ENCODE measurements at places on chromosomes 11 and 22. TPM values are rescaled to one million over a fixed set of nuclear protein-coding genes. Genes with fewer than 3 reads are reported as not detected.

DNA sequence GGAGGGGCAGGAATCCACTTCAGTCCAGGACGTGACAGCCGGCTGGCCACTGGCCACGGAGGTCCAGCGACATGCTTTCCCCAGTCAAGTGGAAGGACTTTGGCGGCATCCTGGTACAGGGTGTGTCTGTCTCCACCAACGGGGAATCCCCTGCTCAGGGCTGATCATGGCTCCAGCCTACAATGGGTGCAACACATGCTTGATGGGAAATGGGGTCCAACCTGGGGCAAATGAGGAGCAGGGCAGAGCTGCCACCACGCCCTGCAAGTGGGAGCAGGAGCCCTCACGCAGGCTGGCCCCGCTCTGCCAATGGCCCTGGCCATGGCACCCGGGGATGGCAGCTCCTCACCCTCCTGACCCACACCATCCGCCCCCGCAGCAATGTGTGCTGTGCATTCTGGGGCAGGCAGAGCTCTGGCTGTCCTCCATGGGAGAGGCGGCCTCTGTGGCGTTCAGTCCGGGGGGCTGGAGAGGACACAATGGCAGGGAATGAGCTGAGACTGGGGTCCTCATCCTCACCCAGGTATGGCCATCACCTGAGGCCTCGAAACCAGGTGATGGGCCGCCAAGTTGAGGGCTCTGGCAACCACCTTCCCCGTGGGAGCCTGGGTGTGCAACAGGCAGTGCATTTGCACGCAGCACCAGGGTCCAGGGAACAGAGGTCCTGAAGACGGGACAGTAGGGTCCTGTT, 5.8 kb upstream of the SEPTIN5 start:
- DNase-seq = no peak

GRCh38 chr11:59030037-59030436, 56.1 kb upstream of the GLYATL1B start:
- DNase-seq = no peak

DNA sequence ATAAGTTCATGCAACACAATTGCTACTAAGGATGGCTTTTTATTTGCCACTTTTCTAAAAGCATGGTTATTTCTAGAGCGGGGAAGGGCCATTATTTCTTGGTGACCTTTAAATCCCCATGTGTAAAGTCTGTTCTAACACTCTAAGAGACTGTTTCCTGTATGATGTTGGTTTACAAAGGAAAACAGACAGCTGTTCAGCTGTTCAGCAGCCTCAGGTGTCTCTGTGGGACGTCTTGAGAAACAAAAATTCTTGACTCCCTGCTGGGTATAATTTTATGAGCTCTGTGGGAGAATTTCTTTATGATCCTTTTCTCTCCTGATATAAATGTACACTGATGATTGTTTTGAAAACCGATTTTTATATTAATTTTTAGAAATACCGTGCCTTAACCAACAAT, 13.9 kb downstream of the MUC15 start:
- no peak for DNase-seq

GRCh38 chr11:92397221-92397755, 172.7 kb downstream of the FAT3 start:
- DNase-seq = no peak

- DNase-seq = no peak
Observed at GRCh38 chr11:2531987-2532703, 87.3 kb downstream of the KCNQ1 start.

GRCh38 chr22:50473088-50473487, 1.7 kb downstream of the SBF1 start:
- peak; percentile 60 for DNase-seq

GRCh38 chr22:43841742-43842141, 20.6 kb downstream of the SULT4A1 start:
- no peak for DNase-seq

- DNase-seq = no peak
Observed at GRCh38 chr11:6354651-6355485, 34.6 kb upstream of the CAVIN3 start.

DNA sequence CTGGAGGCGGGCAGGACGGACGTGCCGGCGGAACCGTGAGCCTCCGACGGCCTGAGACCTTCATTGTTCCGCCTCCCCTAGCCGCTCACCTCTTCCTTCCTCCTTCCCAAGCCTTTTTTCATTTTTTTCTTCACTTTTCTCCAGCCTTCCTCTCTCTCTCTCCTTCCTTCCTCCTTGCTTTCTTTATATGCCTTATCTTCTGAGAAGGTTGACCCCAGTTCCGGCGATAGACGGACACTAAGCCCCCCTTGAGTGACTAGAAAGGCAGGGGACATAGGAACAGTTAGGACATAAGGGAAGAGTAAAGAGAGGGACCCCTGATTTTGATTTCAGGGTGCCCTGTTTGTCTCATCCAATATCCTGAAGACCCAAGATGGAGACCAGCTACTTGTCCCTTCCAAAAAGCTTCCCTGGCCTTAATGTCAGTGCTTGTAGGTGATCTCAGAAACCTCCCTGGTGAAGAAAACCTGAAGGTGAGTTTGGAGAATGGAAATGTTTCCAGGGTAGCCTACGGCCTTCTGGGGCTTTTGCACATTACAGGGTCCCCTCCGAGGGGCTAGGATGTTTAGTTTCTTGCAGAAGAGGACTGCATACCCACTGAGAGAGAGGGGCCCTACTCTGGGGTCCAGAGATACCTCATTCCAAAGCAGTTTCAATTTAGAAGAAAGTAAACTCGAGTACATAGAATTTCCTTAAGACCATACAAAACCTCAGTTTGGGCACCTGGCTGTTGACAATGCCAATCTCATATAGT, 3.5 kb downstream of the ADM start:
- DNase-seq = no peak

DNA sequence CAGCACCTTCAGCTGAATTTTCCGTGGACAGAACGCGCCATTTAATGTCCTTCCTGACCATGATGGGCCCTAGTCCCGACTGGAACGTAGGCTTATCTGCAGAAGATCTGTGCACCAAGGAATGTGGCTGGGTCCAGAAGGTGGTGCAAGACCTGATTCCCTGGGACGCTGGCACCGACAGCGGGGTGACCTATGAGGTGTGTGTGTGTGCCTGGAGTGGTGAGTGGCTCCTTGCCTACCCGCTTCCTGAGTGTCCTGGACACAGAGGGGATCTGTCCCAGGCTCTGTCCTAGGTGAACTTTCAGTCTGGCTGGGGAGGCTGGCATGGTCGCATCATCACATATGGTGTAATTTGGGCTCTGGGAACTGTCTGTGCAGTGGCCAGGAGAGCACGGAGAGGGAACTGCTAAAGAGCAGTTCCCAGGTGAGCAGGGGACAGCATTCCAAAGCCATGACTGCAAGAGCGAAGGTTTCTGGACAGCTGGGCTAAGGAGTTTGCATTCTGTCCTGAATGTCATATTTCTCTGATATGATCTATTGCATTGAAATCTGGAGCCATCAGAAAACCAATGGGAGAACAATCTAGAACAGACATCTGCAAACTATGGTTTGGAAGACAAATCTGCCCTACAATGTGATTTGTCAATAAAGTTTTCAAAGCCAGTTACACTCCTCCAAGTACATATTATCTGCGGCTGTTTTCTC, 104.3 kb downstream of the RRAS2 start:
- no peak for DNase-seq

DNA sequence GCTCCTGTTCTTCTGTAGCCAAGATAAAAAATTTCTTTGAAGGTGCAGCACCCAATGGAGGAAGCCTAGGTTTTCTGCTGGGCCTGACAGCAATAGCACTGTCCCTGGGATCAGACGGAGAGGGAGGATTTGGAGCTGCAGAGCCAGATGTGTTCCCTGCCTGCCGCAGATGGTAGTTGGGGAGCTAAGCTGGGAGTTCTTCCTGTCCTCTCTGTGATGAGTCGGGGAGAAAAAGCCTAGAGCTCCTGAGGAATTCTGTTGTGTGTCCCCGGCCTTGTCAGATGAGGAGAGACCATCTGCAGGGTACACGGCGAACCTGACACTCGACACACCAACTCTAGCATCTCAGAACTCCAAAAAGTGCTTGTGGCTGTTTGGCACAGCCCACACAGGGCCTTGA, 103.8 kb upstream of the CRYBB3 start:
- DNase-seq = no peak

DNA sequence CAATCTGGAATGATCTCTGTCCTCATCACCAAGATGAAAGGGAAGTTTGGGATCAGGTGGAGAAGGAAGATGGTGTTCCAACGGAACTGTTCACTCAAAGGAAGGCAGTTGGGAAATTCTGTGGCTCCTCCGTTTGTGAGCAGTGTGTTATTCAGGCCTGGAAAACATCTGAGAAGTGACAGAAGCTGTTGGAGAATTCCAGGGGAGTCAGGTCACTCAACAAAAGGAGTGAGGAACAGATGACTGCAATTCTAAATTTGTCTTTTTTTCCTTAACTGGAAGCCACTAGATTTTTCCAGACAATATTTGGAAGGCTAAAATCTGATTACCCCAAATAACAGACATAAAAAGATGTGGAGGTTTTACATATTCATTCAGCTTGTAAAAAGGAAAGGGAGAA, 107.8 kb downstream of the CD44 start:
- no peak for DNase-seq

DNA sequence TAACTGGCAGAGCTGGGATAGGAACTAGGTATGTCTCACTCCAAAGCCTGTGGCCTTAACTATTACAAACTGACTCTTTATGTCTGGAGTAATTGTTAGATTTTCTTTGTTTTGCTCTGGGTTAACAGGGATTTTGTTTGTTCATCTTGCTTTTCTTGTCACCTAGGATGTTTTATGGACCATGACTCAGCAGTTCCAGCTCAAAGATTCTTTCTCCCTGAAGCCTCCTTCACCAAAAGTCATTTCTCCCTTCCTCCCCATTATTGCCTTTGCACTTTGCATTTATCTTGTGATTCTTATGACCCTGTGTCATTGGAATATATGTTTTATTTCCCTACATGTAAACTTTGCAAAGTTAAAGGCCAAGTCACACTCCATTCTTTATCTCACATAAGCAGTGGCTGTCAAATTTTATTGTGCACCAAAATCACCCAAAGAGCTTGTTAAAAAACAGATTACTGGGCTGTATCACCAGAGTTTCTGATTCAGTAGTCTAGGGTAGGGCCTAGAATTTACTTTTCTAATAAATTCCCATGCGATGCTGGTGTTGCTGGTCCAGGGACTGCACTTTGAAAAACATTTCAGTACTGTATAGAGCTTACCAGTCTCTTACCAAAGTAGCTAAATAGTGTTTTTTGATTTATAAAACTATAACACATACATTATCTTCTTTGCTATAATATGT, 327.7 kb downstream of the DLG2 start:
- no peak for DNase-seq

DNA sequence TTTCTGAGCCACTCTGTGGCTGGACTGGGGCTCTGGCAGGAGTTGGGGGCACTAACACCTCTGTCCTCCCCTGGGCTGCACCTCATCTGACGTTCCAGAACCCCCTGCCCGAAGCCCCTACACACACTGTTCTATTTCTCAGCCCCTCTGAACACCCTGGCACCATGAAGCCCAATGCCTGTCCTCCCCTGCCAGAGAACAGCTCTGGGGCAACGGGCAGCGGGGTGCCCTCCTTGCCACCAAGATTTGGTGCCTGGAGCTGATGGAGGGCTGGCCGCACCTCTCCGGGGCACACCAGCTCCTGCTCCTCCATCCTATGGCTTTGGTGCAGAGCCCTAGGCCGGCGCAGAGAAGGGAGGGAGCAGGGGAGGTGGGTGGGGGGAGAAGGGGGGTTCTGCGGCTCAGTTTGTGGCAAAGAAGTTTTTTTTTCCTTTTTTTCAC, 16.3 kb downstream of the DUSP8 start:
- no peak for DNase-seq

DNA sequence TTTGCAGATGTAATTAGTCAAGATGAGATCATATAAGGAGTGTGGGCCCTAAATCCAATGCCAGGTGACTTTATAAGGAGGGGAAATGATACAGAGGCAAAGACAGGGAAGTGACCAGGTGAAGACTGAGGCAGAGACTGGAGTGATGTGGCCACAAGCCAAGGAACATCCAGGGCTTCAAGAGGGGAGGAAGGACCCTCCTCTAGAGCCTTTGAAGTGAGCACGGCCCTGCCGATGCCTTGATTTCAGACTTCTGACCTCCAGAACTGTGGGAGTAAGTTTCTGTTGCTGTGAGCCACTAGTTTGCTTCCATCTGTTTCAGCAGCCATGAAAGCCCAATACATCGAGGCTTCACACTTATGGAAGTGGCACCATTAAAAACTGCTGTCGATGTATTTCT, 78.7 kb downstream of the SHANK2 start:
- no peak for DNase-seq

- no peak for DNase-seq
Observed at GRCh38 chr11:67776852-67777520, 102.6 kb upstream of the ALDH3B2 start.

DNA sequence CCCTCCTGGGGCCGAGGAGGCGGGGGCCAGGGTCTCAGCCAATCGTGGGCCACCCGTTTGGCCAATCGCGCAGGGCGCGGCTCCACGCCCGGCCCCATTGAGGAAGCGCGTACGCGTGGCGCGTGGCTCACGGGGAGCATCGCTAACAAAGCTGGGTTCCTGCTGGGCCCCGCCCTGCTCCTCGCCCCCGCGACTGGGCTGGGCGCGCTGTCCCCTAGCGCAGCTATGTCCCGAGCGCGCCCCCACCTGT, 614 bp upstream of the ASCL2 start:
- no peak for DNase-seq

DNA sequence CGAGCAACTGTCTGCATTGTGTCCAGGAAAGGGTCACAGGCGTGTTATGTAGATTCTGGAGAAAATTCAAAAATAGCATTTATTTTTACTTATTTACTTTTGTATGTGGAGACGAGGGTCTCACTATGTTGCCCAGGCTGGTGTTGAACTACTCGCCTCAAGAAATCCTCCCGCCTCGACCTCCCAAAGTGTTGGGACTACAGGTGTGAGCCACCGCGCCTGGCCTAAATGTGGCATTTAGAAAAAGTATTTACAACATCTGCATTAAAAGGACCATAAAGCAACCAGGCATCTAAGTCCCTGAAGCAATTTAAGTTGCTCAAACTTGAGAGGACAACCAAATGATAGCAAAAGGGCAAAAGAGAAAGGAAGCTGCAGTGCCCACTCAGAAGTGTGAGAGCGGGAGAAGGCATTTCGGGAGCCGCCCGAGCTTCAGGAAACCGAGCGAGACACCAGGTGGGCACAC, 595 bp downstream of the TRIM66 start:
- DNase-seq = no peak

DNA sequence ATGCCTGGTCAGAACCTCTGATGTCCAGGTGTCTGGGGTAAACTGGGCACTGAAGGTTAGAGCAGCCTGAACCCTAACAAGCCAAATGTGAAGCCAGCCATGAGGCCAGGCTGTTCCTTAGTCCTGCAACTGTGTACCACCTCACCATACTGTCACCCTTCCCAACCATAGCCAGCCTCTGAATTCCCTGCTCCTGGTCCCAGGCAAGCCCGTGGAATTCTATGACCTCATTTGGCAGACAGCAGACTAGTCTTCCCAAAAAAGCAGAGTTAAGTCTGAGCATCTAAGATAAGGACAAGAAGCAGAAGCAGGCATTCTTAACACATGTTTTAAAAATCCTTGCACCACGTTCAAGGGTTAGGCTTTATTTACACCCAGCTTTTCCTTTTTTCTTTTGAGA, 134.8 kb downstream of the C11orf58 start:
- no peak for DNase-seq

- no peak for DNase-seq
Observed at GRCh38 chr22:32574411-32574810, 99.8 kb downstream of the FBXO7 start.

- DNase-seq = no peak
Observed at GRCh38 chr11:134558258-134558835, 146.3 kb upstream of the B3GAT1 start.

The SMTNL1 gene
- polyA plus RNA-seq = 0.12 TPM

The FADD gene
- 7.2 TPM for polyA plus RNA-seq

The IGLL1 gene
- polyA plus RNA-seq = not detected

The FAM111B gene
- polyA plus RNA-seq = not detected

The DCDC1 gene
- polyA plus RNA-seq = 0.30 TPM

The ANO5 gene
- polyA plus RNA-seq = 0.02 TPM
